ENCODE measurements at places on chromosomes 2 and 18.

- DNase-seq: no peak
These were observed 67.7 kb downstream of the EPAS1 start for GRCh38 chr2:46364797-46365457.

DNA sequence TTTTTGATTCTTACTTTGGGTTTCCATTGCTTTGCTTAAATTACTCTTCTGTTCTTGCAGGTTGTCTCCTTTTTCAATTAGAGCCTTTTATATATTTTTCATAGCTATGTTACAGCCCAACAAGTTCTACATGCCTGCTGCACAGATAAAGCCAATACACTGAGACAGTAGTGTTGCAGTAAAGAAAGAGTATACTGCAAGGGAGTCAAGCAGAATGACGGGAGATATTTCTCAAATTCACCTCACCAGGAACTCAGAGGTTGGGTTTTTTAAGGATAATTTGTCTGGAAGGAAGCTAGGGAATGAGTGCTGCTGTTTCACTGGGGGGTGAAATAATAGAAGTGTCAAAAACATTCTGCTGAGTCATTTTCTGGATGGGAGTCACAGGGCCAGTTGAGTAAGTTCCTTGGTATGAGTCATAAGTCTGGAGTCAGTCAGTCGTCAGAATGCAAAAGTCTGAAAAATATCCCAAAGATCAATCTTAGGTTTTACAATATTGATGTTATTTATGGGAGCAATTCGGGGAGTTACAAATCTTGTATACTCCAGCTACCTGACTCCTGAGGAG is 193.0 kb upstream of the RGPD4 start:
- DNase-seq: no peak

DNA sequence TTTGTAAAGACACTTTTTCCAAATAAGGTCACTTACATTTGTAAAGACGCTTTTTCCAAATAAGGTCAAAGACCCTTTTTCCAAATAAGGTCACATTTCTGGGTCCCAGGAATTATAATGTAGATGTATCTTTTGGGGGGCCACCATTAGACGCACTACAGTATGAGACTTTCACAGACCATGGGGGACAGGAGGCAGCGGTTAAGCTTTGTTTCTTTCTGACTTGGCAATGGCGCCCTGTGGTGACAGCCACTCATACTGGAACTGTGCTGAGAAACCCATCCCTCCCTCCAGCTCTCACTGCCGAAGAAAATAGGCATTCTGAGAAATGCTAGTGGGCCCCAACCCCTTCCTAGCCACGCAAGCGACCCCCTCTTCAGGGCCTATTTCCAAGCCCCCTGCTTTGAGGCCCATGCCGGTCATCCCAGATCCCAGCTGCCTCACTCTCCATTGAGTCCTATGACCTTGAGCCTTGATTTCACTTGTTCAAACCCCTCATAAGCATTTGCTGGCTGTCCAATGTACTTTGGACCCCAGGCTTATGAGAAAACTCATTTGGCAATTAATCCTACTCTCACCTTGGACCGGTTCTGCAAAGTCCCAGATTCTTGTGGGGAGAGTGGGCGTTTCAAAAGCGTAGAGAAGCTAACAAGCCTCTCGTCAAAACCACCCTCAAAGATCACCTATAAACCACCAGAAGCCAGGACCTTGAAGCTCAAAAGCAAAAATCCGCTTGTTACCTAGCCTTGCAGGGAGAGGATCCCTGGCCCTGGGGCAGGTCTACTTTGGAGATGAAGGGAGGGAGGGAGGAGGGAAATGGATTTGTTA is 11.3 kb upstream of the SPATA3 start:
- DNase-seq: no peak

DNA sequence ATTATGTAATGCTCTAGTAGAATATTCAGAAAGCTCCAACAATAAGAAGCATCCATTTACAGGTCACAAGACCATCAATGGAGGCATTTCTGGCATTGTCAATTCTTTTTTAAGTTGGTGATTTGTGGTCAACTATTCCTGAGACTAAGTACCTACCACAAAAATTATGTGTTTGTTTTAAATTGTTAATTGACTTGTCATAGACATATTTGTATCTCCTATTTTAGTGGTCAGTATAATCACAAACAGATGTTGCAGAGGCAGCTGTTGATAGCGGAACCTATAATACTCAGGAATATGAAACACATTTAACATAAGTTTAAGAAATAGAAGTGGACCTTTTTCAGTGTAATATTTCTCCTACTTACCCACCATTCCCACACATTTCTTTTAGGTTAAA is 430.1 kb downstream of the CCDC85A start:
- no peak for DNase-seq

DNA sequence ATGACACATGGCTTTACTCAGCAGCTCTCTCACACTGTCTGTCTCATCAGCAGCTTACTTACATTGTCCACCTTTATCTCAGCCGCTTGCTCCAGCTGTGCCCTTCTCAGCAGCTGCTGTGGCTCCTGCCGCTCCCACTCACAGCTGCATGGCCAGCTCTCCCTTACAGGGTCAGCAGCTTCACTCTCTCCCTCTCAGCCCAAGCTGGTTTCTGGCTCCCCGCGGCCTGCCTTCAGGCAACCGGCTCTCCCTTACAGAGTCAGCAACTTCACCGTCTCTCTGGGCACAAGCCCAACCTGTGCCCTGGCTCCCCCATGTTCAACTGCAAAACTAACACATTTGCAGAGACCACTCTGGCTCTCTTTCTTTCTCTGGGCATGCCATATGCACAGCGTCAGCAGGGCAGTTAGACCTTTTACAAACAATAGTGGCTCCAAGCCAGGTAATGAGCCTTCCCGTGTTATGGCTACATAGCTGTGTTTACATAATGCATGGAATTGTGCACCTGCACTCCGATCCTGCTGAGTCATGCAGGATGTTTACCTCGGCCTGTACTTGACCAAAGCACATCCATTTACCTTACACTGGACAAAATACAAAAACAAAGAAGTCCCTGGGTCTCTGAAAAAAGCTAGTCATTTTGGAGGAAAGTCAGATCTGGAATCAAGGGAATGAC is 167.3 kb downstream of the DOK6 start:
- no peak for DNase-seq

DNA sequence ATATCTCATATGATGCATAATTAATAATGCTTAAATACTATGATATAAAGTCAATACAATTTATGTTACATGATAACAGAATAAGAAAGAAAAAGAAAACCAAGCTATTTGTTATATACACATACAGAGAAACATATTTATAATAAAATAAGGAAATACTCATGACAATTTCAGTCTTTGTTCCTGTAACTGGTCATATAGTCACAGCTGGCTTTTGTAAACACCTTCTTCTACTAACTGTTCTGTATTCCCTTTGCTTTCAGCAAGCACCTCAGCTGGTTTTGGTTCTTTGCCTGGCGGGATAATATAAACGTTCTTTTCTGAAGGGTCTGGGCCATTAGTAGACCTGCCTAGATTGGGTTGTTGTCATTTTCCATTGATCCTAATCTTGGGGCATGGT is 158.5 kb downstream of the COPS8 start:
- DNase-seq: no peak

- no peak for DNase-seq
These were observed 42.5 kb downstream of the CXCR4 start for GRCh38 chr2:136075476-136075875.

DNA sequence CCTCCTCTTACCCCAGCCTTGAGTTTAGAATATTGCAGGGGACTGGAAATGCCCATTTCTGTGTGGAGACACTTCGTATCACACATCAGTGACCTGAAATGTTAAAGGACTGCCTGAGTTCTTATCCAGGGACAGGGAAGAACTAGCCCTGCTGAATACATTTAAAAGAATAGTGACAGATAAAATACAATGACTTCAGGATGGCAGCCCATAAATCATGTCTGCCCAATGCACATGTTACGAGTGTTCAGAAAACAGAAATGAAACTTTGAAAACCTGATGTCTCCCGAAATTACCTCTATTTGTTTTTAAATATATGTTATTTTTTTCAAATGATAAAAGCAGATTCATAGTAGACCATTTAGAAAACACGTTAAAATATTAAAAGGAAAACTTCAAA is 22.3 kb upstream of the RAB12 start:
- no peak for DNase-seq

DNA sequence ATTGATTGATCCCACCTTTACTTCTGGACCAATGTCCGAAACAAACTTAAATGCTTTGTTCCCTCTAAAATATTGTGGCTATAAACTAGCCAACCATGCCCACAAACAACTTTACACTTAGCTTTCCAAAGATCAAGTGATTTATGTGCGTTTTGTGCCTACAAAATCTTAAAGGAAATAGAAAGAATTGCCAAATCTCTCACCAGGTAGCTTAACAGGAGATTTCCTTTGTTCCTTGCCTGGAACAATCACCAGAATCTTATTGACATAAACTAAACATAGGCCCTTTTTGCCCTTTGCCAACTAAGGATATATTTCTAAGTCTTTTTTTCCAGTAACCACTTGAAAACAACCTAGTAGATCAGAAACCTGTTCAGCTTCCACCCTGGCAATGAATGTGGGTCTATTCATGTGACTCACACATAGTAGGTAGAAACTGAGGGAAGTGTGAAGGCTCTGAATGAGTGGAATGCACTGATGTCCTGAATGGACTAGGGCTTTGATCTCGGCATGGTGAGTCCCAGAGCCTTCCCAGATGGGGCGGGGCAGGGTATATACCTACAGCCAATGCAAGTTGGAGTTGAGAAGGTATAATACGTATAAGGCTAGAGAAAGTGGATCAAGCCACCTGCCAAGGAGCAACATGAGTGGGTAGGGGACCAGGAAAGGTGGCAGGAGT is 94.6 kb upstream of the PPP1CB start:
- no peak for DNase-seq

DNA sequence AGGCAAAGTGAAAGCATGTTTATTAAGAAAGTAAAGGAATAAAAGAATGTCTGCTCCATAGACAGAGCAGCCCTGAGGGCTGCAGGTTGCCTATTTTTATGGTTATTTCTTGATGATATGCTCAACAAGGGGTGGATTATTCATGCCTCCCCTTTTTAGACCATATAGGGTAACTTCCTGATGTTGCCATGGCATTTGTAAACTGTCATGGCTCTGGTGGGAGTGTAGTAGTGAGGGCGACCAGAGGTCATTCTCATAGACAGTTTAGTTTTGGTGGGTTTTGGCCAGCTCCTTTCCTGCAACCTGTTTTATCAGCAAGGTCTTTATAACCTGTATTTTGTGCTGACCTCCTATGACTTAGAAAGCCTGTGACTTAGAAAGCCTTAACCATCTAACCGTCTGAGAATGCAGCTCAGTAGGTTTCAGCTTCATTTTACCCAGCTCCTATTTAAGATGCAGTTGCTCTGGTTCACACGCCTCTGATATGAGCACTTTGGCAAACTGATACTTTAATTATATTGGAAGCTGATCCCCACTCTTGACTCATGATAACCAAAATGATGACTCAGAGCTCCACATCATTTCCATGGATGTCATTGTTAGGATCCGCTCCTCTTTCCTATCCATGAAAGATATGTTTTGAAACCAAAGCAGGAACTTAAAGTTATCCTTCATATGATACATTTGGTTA is 14.5 kb upstream of the ERMN start:
- no peak for DNase-seq

DNA sequence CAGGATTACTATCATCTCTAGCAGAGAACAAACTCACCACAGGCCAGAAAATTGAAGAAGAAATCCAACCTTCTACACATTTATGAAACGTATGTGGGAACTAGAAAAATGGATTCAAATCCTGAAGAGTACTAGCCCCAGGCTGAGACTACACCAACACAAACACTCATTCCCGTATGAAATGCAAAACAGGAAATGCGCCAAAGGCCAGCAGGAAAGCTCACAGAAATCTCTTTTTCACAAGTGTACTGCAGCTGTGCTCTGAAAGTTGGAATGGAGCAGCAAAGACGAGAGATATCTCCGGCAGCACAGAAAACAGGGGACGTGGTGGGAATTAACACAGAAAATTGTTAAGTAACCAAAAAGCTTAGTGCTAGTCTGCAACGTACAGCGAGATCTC is 913.5 kb downstream of the TDRD15 start:
- no peak for DNase-seq

- DNase-seq: no peak
These were observed 5.3 kb upstream of the NEU4 start for GRCh38 chr2:241803387-241804325.

GRCh38 chr18:23706971-23707640 is 17.9 kb downstream of the LAMA3 start:
- no peak for DNase-seq

DNA sequence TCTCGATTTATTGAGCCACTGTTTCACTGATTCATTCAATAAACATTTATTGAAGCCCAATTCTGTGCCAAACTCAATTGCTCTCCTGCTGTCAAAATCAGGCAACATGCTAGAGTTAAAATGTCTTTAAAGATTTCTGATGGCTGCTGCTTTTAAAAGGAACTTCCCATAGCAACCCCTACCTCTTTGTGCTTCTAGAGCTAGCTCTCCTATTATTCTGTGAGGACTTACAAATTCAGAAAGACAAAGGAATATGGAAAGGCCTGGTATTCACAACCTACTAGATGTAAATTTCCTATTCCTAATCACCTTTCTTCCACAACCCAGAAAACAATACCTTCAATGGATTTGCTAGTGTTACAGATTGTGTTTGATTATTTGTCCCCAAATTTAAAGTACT is 395.5 kb downstream of the NRXN1 start:
- no peak for DNase-seq

GRCh38 chr2:43818761-43819160 is 19.9 kb downstream of the ABCG5 start:
- no peak for DNase-seq

DNA sequence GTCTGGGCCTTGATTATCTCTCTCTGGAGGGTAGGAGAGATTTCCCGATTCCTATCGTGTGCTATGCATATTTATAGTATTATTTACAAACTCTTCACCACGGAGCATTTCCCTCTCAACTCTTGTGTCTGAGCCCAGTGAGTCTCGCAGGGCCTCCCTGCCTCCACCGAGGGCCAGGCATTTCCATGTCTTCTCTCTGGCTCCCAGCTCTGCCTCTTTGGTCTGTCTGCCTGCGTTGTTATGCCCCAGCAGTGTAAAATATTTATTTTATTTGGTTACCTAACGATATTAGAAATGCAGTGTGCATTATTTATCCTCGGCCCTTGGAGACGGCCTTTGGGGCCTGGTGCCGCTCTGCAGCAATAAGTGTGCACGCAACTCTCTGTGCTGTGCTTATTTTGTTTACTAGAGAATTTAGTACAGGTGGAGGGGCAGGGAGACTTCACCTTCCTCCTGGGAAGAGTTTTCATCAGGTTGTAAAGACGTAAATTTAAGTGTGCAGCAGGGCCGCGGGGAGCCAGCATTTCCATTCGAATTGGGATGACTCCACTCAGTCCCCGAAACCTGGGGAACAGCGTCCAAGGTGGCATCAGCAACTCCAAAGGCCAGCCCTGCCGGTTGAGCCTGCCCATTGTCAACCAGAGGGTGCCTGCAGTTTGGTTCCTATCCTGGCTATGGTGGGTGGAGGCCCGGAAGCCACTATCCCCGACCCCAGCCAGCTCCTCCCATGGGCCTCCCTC is 100.2 kb downstream of the PTGR3 start:
- DNase-seq: no peak

Data from esophagus squamous epithelium (tissue), 5 donors.